D721Med (cell line): ENCODE measurements at places on chromosomes 7 and 10.

GRCh38 chr10:3647074-3647473 lies 137.9 kb downstream of the KLF6 start:
- no peak for DNase-seq

GRCh38 chr10:93086289-93086688 lies 12.6 kb downstream of the CYP26A1 start:
- no peak for DNase-seq

DNA sequence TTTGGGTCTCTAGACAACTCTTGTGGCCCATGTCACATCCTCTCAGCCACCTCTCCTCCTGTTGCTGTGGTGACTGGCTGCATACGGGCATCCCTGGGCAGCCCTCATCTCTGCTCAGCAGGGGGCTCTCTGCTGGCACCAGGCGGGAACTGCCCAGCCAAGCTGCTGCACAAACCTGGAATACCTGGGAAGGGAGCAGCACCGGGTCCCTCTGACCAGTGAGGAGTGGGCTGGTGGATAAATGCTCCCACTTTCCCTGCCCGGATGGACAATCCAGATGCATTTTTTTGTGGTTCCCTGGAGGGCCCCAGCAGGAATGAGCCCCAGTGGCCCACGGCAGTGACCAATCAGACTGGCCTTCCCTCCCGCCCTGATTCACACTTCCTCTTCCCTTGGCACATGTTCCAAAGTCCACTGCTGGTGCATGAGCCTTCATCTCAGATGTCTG lies 21.9 kb downstream of the GRID1 start:
- no peak for DNase-seq

GRCh38 chr7:152633072-152633471 lies 42.9 kb downstream of the XRCC2 start:
- no peak for DNase-seq

GRCh38 chr10:43226441-43226840 lies 40.4 kb downstream of the RASGEF1A start:
- no peak for DNase-seq

DNA sequence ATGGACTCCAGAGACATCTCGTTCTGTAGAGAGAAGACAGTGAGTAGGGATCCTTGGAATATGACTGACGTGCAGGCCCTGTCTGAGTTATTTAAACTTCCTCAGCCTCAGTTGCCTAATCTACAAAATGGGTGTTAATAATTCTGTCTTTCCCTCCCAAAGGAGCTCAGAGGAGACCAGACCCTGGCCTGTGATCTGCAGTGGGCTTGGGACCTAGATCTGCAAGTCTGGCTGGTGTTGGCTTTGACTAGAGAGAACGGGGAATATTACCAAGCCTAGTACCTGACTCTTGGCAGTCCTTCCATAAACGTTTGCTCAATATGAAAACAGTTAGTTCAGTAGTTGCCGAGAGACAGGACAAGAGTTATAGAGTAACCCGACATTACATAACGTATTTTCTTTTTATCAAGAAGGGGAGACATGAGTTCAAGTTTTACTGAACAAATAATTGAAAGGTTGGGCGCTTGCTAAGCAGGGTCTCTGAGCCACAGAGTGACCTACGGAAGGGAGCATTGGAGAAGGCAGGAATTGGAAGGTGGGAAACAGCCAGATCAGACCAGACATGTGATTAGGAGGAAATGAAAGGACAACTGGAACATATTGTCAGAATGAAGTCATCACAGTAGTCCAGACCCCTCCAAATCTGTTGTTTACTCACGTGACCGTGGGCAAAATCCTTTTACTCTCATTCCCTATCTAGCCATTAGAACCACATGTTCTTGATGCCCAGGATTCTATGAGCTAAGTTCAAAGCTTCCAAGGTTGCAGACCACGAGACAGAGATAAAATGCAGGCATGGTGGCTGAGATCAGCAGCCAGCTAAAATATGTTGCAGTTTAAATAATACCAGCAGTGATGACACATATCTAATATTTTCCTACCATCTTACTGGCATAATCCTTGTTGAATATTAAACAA lies 10.9 kb upstream of the CYP3A4 start:
- DNase-seq = no peak

DNA sequence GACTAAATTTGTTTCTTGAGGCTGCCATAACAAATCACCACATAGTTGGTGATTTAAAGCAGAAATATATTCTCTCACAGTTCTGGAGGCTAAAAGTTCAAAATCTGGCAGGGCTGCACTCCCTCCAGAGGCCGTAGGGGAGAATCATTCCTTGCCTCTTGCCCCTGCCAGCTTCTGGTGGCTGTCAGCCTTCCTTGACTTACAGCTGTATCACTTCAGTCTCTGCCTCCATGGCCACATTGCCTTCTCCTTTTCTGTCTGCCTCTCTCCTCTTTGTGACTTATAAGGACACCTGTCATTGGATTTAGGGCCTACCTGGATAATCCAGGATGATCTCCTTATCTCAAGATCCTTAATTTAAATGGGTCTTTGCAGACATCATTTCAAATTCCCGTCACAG lies 5.8 kb upstream of the LRRC4 start:
- no peak for DNase-seq

- DNase-seq = no peak
Measured at GRCh38 chr7:2667843-2668242, 20.2 kb upstream of the AMZ1 start.

DNA sequence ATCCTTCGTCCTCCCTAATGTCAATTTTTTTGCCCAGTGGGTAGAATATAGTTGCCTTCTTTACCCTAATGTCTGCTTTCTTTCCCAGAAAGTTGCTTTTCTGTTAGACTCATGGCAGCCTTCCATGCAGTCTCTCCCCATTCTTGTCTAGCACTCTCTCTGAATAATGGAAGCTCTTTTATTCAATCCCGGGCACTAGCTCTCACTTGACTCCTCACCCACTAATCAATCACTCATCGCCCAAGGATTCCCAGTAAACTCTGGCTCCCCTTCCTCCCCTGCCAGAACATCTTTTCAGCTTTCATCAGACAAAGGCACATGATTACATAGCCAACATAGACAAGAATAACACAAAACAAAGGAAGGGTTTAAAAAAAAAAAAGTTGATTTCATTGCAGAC lies 100.2 kb upstream of the RELN start:
- no peak for DNase-seq

DNA sequence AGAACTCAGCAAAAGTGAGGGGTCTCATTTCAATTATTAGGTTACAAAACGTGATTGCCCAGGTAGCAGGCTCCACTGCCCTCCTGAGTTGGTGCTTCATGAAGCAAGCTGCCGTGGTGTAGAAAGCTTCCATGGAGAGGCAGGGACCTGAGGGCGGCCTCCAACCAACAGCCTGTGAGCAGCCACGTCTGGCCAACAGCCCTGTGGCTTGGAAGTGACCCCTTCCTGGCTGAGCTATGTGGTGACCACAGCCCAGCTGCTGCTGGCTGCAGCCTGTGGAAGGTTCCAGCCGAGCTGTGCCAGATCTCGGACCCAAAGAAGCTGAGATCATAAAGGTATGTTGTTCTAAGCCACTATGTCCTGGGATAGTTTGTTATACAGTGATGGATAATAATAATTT lies 122.5 kb upstream of the KLF6 start:
- DNase-seq = no peak

- DNase-seq = no peak
Measured at GRCh38 chr10:103241262-103242011, 4.2 kb upstream of the RPEL1 start.

- DNase-seq = no peak
Measured at GRCh38 chr10:44874166-44874565, 37.0 kb upstream of the TMEM72 start.

DNA sequence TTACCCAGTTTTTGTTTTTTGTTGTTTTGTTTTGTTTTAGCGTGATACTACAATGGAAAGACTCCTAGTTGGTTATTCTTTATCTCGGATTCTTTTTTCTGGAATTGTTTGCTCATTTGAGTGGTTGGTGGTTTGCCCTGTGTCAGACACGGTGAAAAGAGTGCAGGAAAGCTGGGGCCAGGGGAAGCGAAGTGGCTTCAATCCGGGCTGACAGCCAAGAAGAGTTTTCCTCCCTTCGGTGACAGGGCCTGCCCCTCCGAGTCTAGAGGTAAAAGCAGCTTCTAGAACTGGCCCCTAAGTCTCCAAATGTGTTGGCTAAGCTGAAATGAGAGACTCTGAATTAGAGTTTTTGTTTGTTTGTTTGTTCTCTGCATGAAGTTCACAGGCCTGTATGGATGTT lies 5.7 kb upstream of the AP5Z1 start:
- no peak for DNase-seq

DNA sequence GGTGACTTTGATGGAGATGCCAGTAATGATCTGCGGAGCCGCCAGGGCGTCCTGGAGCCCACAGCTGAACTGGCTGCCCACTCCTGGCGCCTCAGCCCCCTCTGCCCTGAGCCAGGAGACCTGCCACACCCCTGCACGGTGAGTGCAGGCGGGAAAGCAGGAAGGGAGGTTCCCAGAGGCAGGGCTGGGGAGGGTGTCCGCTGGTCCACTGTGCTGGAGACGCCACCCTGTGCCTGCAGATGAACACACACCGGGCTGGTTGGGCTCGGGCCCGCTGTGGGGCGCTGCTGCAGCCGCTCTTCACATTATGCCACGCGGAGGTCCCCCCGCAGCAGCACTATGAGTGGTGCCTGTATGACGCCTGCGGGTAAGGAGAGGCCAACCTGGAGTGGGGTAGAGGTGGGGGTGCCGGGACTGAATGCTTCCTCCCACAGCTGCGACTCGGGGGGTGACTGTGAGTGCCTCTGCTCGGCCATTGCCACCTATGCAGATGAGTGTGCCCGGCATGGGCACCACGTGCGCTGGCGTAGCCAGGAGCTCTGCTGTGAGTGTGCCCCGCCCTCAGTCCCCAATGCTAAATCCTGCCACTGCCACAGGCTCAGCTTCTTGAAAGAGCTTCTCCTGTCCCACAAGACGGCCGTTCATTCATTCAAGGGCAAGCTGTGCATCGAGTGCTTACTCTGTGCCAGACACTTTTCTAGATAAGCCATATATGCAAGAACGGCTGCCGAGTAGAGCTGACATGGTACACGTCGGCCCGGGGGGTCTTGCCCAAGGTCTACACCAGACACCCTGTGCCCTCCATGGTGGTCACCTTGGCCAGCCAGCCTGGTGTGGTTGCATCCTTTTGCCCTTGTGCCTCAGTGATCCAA lies 14.3 kb upstream of the ZNF467 start:
- no peak for DNase-seq

- DNase-seq = no peak
Measured at GRCh38 chr10:130617985-130618384, 481.8 kb downstream of the GLRX3 start.

GRCh38 chr7:115722302-115722977 lies 308.1 kb downstream of the TFEC start:
- DNase-seq = no peak

GRCh38 chr7:51027935-51028830 lies 245.5 kb upstream of the GRB10 start:
- no peak for DNase-seq

GRCh38 chr10:126102636-126103035 lies 206.3 kb downstream of the FANK1 start:
- DNase-seq = no peak

- no peak for DNase-seq
Measured at GRCh38 chr7:43664681-43665080, 64.6 kb downstream of the COA1 start.

- no peak for DNase-seq
Measured at GRCh38 chr7:48217753-48218152, 46.5 kb downstream of the ABCA13 start.

- DNase-seq = no peak
Measured at GRCh38 chr10:130756651-130757050, 554.9 kb downstream of the TCERG1L start.

GRCh38 chr7:37524797-37525196 lies 76.1 kb upstream of the ELMO1 start:
- no peak for DNase-seq

GRCh38 chr10:1685699-1686490 lies 51.4 kb downstream of the ADARB2 start:
- DNase-seq = no peak

DNA sequence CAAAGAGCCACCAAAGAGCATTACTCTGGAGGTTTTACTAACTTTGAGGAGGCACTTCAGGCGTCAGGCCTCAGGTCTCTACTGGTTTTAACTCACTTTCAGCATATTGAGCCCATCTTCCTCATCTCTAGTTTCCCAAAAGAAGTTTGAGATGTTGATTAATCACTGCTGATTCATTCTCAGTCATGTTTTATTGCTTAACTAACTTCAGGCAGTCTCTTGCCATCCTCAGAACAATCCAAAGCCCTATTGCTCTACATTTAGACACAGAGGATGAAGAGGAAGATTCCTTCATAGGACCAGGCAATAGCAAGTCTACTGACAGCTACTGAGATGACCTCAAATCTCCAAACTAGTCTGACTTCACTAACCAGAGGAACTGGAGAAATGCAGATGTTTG lies 39.1 kb upstream of the BET1 start:
- no peak for DNase-seq

GRCh38 chr7:142896741-142897379 lies 11.3 kb upstream of the TRPV6 start:
- no peak for DNase-seq

GRCh38 chr10:77479586-77479985 lies 158.0 kb downstream of the KCNMA1 start:
- DNase-seq = no peak

DNA sequence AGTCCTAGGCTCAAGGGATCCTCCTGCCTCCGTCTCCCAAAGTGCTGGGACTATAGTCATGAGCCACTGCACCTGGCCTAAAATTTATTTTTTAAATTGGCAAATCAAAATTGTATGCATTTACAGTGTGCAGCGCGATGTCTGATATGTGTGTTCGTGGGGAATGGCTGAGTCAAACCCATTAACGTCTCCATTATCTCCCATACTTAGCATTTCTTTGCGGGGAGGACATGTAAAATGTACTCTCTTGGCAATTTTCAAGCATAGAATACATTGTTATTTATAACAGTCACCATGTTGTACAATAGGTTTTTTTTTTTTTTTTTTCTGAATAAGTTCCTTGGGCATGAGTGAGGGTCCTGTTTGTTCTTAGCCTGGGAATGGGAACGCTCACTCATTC lies 3.8 kb downstream of the TMEM184A start:
- no peak for DNase-seq

DNA sequence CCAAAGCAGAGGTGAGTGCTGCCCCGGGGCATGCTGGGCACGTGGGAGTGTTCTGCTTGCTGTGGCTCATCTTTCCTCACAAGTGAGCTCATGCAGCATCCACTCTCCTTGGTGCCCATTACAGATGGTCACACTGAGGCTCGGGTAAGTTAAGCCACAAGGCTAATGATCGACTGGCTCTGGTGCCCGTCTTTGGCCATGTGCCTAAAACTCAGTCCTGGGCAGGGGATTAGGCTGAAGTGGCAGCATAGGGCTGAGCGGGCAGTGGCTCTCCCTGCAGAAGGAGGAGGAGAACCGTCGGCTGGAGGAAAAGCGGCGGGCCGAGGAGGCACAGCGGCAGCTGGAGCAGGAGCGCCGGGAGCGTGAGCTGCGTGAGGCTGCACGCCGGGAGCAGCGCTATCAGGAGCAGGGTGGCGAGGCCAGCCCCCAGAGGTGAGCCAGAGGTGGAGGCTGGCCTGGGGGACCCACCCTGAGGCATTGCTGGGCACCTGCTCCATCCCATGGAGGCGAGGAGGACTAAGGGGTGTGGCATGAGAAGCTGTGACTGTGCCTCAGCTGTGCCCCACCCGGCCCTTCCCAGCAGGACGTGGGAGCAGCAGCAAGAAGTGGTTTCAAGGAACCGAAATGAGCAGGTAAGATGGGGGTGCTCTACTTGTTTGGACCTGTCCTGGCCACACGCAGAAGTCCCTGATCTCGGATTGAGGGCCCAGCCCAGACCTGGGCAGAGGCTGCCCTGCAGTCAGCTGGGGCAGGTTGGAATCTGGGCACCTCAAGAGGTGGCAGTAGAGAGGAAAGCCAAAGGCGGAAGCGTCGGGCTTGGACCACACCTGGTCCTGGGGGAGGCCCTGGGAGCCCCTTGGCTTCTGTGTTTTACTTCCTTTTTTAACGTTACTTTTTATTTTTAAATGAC lies 7.3 kb downstream of the PGAM2 start:
- DNase-seq = no peak

- DNase-seq = no peak
Measured at GRCh38 chr10:8998751-8999150, 944.3 kb downstream of the GATA3 start.
